Esophagus squamous epithelium (tissue), 5 donors: ENCODE measurements at places on chromosomes 11 and 22.

DNA sequence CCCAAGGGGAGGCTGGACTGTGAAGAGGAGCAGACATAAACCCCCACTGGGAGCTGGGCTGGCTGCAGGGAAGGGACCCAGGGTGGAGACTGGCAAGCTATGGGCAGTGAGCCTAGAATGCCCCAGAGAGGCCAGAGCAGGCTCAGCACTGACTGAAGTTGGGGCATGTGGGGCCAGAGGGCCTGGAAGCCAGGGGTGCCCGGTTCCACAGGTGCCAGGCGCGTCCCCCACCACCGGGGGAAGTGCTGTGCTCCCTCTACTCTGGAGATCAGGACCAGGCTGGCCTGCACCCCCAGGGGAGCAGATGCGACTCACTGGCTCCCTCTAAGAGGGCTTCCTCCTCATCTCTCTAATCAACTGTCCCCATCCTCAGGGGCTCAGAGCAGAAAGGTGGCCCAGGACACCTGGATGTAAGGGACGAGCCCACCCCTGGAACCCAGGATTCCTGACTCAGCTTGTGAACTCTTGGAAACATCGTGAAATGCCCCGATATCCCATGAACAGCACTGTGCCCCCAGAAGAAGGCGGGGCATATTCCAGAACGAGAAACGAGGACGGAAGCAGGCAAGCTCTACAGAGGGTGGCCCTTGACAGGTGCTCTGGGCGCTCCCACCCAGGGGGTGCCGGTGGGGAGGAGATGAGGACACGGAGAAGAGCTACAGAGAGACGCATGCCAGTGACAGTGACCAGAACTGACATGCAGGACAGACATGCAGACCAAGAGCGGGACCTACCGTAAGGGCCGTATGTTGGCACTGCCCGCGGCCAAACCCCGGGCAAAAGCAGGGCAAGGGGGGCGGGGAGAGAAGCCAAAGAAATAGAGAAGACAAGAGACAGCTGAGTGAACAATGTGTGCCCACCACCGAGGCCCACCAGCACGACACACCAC, 20.4 kb downstream of the MAFF start:
- DNase-seq = no peak

DNA sequence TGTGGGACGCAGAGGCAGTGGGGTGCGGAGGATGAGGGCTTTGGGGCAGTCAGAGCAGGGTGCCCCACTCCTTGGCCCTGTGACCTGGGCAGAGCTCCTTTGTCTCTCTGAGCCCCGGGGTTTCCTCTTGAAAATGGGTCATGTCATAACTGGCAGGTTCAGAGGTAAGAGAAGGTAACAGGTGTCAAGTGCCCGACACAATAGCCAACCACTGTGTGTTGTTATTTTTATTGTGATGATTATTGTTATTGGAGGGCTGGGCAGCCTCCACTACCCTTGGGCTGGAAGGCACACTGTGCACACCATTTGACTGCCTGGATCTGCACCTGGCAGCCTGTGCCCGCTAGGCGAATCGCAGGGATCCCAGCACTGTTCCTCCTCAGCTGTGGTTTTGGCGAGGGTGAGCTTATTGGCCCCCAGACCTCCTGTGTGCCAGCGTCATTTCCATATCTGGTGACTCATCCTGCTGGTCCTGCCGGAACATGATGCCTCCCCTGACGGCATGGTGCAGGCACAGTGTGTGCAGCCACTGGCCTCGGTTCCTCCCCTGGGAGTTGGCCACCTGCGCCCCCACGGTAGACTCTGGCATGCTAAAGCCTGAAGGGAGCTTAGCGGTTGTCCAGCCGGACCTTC, 15.4 kb upstream of the SOX10 start:
- DNase-seq = no peak

DNA sequence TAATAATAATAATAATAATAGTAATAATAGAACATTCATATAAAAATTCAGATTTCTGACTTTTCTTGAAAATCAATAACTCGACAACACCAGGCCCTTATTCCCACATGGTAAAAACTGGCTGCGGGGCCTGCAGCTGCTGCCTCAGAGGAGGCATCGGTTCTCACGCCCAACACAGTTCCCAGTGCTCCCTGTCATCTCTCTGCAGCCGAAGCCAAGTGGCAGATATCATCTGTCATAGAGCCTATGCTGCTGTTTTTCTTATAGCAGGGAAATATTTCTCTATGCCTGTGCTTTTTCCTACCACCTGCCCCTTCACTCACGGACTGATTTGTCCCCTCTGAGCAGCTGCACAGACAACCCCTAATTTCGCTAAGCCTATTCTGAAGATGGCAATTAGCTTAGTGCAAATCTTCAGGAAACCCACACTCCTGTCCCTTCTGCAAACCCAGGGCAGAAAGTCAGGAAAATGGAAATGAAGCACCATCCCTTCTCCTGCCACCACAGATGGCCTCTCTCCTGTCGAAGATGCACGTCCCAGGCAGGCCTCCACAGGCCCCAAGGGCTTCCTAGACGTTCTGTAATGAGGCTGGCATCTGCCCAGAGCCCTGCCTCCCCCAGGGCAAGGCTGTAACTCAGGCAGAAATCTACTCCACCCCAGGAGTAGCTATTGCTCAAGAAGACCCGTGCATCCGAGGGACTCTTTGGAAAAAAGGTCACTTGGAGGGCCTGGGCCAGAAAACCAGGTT, 66.7 kb downstream of the SYN3 start:
- no peak for DNase-seq

GRCh38 chr11:130773244-130773820, 142.9 kb downstream of the SNX19 start:
- DNase-seq = no peak

GRCh38 chr11:84056653-84057376, 770.6 kb upstream of the CCDC90B start:
- DNase-seq = no peak

DNA sequence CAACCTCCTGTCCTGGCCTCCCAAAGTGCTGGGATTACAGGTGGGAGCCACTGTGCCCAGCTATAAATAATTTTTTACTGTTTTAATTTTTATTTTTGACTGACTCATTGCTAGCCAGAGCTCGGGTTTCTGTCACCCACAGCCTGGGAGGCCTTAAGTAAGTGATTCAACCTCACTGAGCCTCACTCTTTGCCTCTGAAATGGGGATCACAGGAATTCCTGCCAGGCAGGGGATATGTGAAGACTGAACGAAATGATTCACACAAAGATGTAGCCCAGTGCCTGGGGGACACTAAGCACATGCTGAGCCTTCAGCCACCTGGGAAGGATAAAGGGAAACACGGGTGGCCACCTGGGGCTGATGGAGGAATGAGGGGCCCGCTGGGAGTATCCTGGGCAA, 3.8 kb upstream of the LRRC74B start:
- DNase-seq = no peak

DNA sequence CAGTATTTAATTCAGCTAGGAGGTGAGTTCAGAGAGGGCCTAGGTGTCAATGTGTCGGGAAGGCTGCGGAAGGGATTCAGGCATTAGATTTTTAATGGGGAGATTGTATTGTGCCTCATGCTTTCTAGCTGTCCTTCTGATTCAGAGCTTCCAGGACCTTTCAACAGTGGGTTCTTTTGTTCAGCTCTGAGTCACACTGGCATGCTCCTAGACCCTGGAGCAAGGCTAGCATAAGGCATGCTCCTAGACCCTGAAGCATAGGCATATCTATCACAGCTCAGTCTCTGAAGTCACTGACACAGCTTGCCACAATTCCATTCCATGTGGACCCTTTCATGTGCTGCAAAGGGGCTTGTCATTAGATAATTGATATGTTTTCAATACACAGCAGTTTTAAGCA, 396.9 kb downstream of the RAB38 start:
- DNase-seq = no peak

DNA sequence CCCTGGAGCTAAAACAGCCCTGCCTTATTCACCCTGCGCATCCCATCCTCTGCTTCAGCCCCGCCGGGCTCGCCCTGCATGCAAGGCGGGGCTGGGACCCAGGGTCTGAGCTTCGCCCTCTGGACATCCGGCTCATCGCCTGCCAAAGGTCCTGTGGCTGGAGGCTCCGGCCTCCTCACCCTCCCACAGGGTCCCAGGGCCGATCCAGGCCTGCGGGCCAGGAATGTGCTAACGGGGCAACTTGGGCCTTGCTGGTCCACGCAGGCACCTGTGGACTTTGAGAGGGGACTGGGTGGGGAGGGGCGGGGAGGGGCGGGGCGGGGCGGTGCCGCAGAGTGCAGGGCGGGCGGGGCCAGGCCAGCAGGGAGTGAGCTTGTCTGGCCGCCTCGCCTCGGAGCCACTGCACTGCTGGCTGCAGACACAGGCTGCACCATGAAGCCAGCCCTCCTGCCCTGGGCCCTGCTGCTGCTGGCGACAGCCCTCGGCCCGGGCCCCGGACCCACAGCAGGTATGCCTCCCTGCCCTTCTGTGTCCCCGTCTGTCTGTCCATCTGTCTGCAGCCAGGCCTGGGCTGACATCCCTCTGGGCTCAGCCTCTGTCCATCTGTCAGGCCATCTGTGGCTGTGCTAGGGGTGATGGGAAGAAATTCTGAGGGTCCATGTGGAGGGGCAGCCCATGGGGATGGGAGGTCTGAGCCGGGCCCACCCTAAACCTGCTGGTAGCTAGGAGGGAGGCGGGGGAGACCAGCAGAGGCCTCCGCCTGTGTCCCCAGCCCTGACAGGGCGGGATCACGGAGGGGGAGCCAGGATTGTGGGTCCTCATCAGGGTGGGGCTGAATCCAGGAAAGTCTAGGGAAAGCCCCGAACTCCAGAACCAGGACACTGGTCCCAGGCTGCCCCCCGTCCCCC, at the start of gene SUSD2:
TSS of gene SUSD2 (plus strand) at position 400 of the 908 bp plus-strand sequence. CDS start at position 433, 33 bp downstream.
- DNase-seq = no peak

DNA sequence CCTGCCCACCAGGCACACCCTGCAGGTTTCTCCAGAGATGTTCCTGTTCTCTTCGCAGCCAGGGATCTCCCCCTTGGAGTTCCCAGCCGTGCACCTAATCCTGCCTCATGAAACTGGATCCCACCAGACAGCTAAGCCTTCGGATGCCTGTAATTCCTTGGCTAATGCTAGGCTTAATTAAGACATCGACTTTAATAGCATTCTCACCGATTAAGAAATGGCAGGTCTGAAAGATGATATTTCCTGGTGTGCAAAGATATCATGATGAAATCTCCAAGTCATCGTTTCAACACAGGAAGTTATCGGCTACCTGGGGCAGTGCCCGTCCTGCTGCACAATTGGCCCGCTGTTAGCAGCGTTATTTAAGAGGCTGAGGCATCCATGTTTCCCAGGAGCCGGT, 41.5 kb upstream of the CCND1 start:
- no peak for DNase-seq

GRCh38 chr11:99015634-99016454, 4.9 kb upstream of the CNTN5 start:
- DNase-seq = no peak

DNA sequence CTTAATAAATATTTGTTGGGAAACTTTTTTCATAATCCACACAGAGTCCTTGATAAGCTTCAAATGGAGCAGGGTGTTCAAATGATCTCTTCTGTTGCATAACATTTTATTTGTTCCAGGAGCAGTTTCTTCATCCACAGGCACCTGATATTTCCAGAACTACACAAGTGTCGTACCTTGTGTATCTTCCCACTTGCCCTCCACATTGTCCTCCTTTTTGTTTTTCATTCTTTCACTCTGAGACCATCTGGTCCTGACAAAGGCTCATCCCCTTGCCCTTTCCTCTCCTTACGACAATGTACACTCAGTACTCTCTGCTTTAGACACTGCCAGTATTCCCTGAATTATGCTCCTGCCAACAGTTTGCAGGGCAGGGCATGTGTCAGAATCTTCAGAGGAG, 5.2 kb upstream of the AMOTL1 start:
- no peak for DNase-seq

DNA sequence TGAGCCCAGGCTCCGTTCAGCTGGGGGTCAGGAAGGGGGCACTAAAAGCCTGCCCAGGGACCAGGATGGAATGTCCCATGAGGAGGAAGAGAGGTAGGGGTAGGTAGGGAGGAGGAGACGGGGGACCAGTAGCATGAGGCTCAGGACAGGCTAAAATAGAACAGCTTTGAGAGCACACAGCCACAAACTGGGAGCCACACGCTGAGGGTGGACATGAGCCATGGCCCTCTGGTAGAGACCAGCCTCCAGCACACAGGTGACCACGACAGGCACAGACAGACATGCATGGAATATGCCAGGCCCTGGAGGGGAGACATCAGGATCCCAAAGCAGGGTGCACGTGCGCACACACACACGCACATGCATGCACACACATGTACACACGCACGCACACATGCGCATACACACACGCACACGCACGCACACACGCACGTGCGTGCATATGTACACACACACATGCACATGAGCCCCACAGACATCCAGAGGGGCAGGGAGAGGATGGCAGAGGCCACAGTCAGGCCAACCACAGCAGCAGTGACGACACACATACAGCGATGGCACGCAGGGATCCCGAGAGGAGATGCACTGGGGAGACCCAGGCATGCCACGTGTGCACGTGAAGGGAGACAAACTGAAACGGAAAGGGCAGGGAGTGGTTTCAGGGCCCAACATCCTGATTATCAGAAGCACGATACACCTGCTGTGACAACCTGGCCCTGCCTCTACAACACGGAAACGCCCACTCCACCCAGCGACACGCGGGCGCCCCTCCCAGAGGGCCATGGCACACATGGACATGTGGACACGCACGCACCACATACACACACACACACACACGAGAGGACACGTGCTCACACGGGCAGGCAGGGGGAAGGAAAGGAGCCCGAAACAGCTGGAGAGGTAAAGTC, 25.7 kb downstream of the LRRC10B start:
- no peak for DNase-seq

- DNase-seq = no peak
Observed at GRCh38 chr11:120061036-120061760, 76.7 kb downstream of the TRIM29 start.

DNA sequence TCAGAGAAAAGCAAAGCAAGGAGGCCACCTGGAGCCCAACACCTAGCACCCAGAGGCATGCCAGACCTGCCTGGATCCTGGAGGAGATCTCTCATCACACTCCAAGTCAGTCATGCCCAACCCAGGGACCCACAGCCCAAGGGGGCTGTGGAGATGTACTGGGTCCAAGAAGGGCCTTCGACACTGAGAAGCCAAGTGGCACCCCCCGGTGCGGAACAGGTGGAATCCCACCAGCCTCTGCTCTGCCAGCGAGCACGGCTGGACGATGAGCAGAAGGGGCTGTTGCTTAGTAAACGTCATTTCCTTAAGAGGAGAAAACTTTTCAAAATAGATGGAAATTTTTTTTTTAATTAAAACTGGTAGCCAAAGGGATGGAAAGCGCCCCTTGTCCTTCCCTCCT, 171.9 kb upstream of the GRK3 start:
- no peak for DNase-seq

- DNase-seq = no peak
Observed at GRCh38 chr11:34824425-34824824, 91.8 kb downstream of the APIP start.

DNA sequence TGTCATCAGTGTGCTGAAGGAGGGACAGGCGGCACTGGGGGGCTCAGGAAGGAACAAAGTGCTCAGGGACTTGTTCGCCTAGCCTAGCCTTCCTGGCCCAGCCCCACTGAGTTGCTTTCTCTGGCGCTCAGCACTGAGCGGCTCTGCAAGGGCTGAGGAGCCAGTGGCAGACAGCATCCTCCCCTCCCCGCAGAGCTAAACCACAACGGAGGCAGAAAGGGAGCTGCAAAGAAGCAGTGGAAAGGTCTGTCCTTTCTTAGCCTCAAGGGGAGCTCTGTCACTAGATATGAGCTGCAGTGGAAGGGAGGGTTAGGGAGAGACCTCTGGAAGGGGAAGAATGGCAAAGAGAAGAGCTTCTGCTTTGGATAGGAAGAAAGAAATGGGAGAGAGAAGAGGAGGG, 89.7 kb upstream of the PHOX2A start:
- no peak for DNase-seq

- no peak for DNase-seq
Observed at GRCh38 chr22:36619797-36620399, 83.7 kb downstream of the CACNG2 start.

GRCh38 chr11:130448416-130449309, at the start of gene ADAMTS15:
Gene ADAMTS15 (plus strand): TSS chr11:130448645. CDS start chr11:130448974, 329 bp downstream.
- DNase-seq = no peak
